CD8-positive, alpha-beta T cell (primary cell): ENCODE measurements at places on chromosomes 1 and 21.
A peak's percentile ranks its signal among the peaks of the same experiment; 100 is the strongest.

- peak; percentile 57 for DNase-seq
Observed at GRCh38 chr1:212457740-212458338, 25.1 kb downstream of the NENF start.

- DNase-seq = no peak
Observed at GRCh38 chr1:34845131-34845901, 14.2 kb downstream of the SMIM12 start.

GRCh38 chr21:34544032-34544496 is 32.1 kb upstream of the KCNE1 start:
- DNase-seq = no peak

- DNase-seq = peak; percentile 85
Observed at GRCh38 chr1:159015440-159015909, 5.8 kb downstream of the IFI16 start.

DNA sequence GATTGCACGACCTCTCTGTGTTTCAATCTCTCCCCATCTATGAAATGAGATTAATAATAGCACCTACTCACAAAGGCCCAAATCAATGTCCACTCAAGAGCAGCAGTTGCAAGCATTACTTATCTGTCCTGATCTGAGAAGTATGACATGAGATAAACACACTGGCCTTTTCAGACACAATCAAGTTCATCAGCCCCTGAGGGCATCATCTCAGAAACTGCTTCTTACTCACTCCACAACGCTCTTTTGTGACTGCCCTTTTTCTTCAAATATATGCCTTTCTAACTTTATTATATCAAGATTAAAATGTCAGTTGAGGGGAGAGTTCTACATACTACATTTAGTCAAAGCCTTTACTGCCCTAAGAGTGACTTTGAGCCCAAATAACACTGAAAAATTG is 371.9 kb upstream of the SPAG17 start:
- no peak for DNase-seq

- no peak for DNase-seq
Observed at GRCh38 chr1:1862905-1863547, 27.9 kb downstream of the GNB1 start.

DNA sequence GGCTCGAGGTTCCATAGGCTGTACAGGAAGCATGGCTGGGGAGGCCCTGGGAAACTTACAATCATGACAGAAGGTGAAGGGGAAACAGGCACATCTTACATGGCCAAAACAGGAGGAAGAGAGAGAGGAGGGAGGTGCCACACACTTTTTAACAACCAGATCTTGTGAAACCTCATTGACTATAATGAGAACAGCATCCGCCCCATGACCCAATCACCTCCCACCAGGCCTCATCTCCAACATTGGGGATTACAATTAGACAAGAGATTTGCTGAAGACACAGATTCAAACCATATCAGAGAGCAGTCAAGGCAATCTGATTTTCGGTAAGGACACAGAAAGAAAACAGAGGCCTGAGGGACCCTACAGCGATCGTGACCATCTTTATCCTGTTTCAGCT is 41.7 kb downstream of the TNFRSF9 start:
- DNase-seq = no peak

DNA sequence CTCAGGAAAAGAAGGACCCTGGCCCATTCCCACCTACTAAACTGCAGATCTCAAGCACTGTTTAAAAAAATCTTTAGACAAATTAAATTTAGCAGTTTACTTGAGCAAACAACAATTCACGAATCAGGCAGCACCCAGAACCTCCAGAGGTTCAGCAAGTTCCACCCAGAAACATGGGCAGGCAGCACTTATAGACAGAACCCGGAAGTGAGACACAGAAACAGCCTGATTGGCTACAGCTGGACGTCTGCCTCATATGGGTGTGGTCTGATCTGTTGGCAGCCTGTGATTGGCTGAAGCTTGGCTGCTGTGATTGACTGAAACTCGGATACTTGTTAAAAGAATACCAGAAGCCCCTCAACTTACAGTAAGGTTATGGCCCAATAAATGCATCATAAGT is 34.7 kb upstream of the COL6A2 start:
- no peak for DNase-seq
